CD8-positive, alpha-beta memory T cell (primary cell): ENCODE measurements at places on chromosomes 5 and 9. TPM values are rescaled to one million over a fixed set of nuclear protein-coding genes. Genes with fewer than 3 reads are reported as not detected.

DNA sequence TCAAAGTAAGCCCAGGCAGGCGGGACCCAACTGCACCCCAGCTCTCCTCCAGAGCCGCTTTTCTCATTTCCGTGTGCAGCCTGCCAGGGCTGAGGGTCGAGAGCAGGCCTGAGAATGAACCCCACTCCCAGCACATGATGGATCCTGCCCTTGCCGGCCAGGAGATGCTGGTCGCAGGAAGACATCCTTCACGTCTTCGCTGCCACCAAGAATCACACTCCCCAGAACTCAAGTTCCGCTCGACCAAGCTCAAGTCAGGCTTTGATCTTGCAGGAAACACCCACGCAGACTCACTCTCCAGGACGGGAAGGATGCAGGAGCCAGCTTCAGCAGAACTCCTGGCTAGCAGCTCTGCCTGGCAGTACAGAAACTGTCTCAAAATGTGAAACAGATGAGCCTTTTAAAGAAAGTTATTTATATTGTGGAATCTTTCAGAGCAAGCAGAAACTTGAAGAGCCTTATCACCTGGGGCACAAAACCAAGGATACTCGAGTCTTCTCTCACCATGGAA is 102.4 kb downstream of the ROR2 start:
- no peak for DNase-seq

GRCh38 chr9:135081264-135081660 is 6.2 kb upstream of the OLFM1 start:
- no peak for DNase-seq

The FBXO10 gene
- 2.8 TPM for total RNA-seq

GRCh38 chr5:151168602-151169344 is 11.2 kb upstream of the ANXA6 start:
- no peak for DNase-seq

DNA sequence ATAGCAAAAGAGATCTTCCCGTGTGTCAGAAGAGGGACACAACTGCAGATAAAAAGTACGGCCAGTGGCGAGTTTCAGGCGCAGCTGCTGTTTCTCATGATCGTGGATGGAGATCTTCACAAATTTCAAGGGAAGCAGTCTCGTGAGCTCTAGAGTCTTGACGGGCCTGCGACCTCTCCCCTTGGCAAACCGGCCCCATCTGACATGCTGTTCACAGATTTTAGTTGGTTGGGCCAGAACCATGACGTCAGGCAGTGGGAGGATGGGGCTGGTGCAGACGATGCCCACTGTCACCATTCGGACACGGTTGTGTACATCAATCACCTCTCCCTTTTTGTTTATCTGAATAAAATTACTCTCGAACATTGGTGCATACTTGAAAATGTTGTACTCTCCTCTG is 396 bp downstream of the GARIN3 start:
- DNase-seq = no peak

The FOXD4L6 gene
- not detected for total RNA-seq
